ENCODE measurements at places on chromosomes 5 and 9.

DNA sequence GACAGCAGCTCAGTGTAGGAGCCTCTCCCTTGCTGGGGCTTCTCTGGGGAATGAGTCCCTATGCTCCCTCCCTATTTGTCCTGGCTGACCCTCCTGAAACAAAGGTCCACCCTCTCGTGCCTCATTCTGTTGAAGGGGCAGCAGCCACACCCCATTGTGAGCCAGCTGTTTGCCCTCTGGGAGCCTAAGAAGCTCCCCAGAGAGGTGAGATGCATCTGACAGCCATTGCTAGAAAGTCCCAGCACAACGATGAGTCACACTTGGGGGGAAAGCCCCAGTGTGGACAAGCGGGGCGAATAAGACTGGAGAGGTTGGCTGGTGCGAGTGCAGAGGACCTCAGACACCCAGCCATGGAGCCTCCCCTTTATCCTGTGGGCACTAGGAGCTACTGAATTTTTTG, 101.4 kb downstream of the PPARGC1B start:
- peak; percentile 35 for DNase-seq

DNA sequence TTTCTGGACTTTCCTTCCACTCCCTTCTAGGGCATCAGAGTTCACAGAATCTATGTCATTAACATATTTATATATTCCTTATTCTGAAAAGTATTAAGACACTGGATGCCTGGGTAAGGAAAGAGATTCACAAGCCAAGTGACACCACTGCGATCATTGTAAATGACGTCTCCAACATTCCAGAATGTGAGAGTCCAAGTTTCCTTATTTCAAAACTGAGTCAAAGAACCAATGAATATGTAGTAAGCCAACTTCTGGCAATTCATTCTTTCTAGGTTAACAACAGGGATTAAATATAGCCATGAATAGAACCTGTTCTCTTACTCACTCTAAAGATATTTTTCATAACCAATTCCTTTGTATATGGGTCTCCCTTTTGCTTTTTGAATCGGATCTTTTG, 18.1 kb downstream of the RAI14 start:
- no peak for DNase-seq

DNA sequence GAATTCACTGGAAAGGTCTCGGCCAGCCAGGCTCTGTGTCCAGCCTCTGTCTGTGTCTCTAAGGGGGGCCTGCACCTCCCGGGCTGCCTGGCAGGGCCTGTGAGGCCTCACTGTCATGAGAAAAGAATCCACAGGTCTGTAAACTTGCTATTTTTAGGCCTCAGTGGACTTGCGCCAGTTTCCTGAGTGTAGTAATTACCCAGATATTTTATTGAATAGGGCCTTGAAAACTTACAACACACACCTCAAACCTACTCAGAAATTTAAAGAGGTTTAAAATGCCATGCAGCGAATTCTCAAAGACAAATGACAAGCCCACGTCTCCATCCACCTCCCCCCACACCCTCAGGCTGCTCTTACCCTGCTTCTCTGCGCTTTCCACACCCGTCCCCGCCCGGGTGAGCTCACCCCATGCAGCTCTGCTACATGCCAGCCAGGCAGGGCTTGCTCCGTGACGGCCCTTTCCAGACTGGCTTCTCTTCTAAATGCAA, 8.8 kb upstream of the TENT4A start:
- no peak for DNase-seq

- no peak for DNase-seq
Measured at GRCh38 chr5:88678770-88679381, 204.1 kb downstream of the MEF2C start.

- DNase-seq = no peak
Measured at GRCh38 chr9:87872079-87872624, 10.5 kb upstream of the SPATA31E1 start.

DNA sequence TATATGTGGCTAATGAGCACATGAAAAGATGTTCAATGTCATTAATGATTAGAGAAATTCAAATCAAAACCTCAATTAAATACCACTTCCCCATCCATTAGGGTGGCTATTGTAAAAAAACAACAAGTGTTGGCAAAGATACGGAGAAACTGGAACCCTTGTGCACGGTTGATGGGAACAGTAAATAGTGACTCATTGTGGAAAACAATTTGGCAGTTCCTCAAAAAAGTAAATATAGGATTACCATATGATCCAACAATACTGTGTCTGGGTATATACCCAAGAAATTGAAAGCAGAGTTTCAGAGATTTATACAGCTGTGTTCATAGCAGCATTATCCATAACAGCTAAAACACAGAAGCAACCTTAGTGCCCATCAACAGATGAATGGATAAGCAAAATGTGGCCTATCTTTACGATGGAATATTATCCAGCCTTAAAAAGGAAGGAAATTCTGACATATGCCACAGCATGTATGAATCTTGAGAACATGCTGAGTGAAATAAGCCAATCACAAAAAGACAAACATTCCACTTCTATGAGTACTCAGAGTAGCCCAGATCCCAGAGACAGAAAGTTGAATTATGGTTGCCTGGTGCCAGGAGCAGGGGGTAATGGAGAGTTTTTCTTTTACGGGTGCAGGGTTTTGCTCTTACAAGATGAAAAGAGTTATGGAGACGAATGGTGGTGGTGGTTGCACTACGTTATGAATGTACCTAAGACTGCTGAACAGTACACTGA, 41.4 kb upstream of the LRRC14B start:
- no peak for DNase-seq

Data from stimulated activated CD4-positive, alpha-beta T cell treated with anti-CD3 and anti-CD28 coated beads, Interleukin-4, amount 100 ng/mL, for 1 hour (primary cell).